DMS79 treated with DMSO at 0.1 percent for 48 hours (cell line): ENCODE measurements at places on chromosomes 1 and 21.
A peak's percentile ranks its signal among the peaks of the same experiment; 100 is the strongest.

GRCh38 chr21:17467392-17467791 lies 45.5 kb upstream of the CXADR start:
- DNase-seq: no peak

DNA sequence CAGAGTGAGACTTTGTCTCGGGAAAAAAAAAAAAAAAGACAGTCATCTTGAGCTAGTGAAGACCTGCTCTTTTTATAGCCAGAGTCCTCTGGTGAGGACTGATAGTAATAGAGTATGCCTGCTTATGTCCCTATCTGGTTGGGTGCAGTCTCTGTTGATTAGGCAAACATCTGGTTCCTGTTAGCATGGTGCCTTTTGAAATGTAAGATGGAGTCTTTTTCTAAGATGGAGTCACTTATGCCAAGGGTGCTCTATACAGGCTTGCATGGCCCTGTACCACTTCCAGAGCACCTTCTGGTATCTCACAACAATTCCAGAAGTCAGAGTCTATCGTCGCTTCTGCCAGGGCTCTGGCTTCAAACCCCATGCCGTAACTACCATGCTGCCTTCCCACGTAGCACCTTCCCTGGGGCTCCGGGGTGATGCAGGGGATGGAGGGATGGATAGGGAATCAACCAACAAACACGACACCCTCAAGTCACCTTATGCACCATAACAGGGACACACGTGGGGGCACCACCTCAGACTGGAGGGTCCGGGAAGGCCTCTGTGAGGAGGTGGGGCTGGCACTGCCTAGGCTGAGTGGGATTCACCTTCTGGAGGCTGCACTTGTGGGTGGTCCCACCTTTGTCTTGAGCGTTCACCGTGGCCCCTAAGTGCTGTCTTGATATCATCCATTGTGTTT lies 11.6 kb upstream of the PADI6 start:
- DNase-seq: no peak

DNA sequence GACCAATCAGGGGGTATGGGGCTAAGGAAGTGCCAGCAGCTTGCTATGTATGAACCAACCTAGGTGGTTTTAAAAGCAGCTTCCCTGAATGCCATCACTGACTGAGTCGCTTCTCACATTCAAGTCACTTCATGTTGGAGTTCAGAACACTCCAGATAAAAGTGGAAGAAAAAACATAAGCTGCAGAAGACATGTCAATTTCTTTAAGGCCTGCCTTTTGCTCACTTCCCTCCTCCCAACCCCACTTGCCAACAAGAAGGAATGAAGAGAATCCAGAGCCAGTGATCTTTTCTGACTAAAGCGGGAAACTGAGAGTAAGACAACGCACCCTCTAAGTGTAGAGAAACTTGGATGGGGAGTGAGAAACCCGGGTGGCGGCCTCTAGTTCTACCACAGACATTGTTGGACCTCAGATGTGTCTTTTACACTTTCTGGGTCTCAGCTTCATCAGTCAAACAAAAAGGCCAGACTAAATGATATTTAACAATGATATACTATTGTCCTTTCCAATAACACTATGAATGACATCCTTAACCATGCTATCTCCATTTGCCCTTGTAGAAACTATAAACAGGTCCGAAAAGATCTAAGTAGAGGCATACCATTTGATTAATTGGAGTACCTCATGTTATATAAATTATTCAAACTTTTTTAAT lies 54.1 kb downstream of the LUZP1 start:
- DNase-seq: no peak

- DNase-seq: no peak
Observed at GRCh38 chr1:163820766-163821165, 499.0 kb downstream of the NUF2 start.

DNA sequence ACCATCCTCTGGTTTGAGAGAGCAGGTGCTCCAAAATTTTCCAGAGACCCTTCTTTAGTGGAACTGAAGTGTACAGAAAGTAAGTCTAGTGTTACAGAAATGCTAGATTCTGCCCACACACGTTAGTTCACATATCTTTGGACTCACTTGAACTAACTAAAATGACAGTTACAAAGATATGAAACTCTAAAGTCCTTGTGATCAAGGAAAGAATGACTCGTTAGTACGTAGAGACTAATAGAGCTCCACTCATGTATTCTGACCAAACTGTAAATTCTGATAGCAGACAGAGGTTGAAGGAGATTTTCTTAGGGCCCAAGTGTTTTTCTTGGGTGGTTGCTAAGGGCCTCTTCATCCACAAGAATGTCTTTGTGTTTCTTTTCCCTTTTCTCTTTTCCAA lies 491.5 kb upstream of the B3GALT2 start:
- DNase-seq: no peak

DNA sequence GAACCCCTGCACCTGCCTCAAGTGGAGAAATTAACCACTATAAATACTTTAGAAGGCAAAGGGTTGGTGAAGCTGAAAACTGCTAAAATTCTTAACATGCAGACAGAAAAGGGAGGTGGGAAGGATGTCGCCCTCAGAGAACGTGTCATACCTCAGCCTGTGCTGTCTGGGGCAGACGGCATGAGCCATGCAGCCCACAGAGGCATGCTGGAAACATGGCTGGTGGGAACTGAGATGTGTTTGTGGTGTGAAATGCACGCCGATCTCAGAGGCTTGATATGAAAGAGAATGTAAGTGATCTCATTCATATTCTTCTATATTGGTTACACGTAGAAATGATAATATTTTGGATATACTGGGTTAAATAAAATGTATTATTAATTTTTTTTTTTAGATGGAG lies 16.3 kb downstream of the AGPAT3 start:
- no peak for DNase-seq

GRCh38 chr1:14524826-14525636 lies 73.5 kb upstream of the KAZN start:
- no peak for DNase-seq

DNA sequence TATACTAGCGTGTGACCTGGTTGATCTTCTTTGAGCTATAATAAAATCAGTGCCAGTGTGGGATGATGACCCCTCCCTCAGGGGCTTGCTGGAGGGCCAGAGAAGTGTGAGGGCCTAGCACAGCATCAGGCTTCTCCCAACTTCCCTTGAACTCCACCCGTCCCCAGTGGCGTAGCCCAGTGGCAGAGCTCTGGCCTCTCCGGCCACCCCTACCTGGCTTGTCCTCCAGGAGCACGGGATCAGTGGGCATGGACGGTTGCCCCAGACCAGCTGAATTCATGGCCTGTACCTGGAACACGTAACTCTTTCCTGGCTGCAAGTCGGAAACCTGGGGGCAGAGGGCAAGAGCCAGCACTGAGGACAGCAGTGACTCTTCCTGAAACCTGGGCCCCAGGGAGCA lies 36.0 kb downstream of the MYOM3 start:
- no peak for DNase-seq

GRCh38 chr1:168719306-168720111 lies 9.5 kb downstream of the DPT start:
- DNase-seq: no peak

GRCh38 chr1:63835128-63835527 lies 61.3 kb downstream of the ROR1 start:
- no peak for DNase-seq

DNA sequence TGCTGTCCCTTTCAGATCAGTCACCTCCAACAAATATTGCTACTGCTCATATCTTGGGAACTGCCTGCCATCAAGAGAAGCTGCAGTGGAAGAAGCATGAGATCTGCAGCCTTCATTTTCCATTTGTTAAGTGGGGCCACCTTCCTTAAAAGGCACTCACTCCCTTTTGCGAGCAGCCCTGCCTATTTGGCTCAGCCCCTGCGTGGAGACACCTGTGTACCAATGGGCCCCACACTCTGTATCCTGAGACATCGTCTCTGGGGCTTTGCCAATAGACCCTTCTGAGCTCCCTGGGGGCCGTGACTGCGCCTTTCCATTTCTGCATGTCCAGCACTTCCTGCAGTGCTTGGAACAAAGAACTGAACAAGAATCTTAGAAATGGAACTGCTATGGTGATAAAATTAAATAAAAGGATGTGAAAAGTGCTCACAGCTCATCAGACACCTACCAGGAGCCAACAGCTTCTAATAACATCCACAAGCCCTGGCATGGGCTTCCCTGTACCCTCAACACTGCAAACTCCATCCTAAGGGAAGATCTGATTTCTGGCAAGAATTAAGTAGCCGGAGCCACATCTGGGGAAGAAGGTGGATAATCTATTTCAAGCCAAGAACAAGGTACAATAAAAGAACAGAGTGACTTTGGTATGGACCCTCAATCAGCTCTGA lies 36.7 kb downstream of the PARP1 start:
- DNase-seq: peak; percentile 55

GRCh38 chr1:209787551-209787950 lies 3.2 kb upstream of the C1orf74 start:
- no peak for DNase-seq

DNA sequence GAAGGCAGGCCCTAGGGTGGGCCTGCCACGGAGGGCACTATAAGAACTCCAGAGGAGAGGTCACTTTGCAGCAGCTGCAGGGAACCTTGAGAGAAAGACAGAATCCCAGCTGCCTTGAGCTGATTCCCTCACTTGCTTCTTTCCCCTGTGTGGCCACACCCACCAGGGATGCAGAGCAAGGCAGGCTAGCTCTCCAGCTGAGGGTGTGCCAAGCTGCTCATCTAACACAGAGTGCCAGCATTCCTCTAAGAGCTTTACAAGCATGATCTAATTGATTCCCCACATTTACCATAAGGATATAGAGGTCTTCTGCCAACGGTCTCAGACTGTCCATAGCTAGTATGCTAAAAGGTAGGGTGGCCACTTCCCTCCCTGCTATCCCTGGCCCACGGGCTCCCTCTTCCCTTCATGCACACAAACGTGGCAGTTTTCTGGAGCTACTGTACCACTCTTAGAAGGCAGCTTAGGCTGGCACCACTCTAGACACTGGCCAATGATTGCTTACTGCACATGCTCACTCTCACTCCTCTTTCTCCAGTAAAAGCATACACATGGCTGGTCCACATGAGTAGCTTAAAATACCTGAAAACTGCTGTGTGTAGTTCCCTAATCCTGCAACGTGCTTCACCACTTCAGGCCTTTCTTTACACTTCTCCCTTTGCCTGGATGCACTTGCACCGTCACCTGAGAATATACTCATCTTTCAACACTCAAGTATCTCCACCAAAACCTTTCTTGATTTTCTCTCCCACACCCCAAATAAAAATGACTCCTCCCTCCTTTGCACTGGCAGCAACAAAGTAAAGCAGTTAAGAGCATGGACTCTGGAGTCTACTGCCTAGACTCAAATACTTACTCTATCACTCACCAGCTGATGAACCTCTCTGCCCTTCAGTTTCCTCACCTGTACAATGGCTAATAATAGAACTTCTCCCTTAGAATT lies 57.7 kb downstream of the DMAP1 start:
- DNase-seq: no peak

DNA sequence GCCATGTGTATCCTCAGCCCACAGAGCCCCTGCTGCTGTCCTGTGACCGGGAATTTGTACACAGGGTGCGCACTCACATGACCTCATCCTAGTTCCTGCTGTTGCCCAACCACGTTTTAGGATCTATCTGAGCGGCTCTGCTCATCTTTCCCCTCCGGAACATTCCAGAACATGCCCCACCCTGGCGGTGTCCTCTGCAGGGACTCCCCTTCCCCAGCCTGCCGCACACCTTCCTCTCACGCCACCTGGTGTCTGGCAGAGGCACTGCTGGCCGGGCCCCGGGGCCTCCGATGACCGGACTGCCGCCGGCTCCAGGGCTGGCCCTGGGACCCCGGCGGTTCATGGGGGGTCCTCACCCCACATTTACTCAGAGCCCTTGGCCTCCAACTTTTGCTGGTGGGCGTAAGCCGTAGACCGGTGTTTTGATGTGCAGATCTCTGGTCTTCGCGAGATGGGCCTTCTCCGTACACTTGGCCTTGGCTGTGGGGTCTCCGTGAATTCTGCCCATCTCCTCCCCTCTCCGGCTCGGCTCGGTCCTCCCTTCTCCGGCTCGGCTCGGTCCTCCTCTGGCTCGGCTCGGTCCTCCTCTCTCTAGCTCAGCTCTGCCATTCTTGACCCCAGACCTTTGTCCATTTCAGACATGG lies 29.5 kb downstream of the ARHGEF16 start:
- no peak for DNase-seq

DNA sequence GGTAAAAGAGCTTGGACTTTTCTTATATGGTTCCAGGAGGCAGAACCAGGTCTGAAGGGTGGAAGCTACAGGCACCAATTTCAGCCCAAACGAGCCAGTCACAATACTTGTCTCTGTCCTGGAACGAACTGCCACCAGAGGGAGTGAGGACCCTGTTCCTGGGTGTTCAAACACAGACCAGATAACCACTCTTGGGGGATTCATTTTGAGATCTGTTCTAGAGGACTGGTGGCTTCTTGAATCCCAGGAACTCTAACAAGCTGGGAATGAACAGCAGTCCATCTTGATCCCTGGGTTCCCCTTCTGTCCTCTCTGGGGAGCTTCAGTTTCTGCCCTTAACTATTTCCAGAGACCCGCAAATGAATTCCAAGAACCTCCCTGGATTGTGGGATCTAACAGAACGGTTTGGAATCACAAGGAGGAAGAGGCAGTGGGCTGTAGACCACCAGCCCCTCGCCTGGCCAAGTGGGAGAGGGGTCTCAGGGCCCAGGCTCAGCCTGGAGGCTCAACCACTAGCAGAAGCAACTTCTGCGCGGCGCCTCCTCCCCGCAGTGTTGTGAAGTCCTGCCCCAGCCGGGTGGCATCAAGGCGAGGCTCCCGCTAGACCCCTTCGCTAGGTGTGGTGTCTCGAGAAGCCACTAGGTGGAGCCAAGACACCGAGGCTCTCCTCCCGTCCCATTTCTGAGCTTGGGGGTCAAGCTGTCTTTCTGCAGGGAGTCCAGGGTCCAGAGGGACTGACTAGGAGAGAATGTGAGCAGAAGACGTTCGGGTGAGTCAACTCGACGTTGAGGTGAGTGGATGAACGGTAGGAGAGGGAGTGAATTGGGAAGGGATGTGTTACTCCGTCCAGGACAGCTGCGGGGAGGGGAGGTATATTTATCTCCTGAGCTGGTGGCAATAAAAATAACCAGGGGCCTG lies 12.1 kb upstream of the NES start:
- DNase-seq: peak; percentile 93

GRCh38 chr1:84164161-84164560 lies 20.1 kb downstream of the PRKACB start:
- DNase-seq: no peak

DNA sequence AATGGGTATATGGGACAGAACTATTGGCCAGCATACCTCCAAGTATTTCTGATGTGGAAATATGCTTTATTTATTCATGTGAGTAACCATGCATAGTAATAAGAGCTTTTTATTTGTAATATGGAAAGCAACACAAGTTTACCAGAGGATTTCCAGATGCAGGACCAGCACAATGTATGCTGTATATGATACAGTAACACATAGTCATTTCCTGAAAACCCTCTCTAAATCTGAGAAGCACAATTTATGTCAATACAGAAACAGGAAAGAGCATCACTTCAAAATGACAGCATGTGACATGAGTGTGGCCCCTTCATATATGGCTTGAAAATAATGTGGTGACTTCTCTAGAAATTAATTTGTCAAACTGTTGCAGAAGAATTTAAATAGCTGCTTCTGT lies 1134.7 kb upstream of the ADGRL2 start:
- DNase-seq: no peak

- no peak for DNase-seq
Observed at GRCh38 chr21:26849428-26850115, 4.4 kb upstream of the ADAMTS1 start.

GRCh38 chr1:185495898-185496297 lies 178.9 kb upstream of the IVNS1ABP start:
- no peak for DNase-seq
